NCI-H524 treated with DMSO at 0.1 percent for 48 hours (cell line): ENCODE measurements at places on chromosomes 5 and 9.
A peak's percentile ranks its signal among the peaks of the same experiment; 100 is the strongest.

- no peak for DNase-seq
Observed at GRCh38 chr9:73039271-73040263, 86.7 kb upstream of the ALDH1A1 start.

DNA sequence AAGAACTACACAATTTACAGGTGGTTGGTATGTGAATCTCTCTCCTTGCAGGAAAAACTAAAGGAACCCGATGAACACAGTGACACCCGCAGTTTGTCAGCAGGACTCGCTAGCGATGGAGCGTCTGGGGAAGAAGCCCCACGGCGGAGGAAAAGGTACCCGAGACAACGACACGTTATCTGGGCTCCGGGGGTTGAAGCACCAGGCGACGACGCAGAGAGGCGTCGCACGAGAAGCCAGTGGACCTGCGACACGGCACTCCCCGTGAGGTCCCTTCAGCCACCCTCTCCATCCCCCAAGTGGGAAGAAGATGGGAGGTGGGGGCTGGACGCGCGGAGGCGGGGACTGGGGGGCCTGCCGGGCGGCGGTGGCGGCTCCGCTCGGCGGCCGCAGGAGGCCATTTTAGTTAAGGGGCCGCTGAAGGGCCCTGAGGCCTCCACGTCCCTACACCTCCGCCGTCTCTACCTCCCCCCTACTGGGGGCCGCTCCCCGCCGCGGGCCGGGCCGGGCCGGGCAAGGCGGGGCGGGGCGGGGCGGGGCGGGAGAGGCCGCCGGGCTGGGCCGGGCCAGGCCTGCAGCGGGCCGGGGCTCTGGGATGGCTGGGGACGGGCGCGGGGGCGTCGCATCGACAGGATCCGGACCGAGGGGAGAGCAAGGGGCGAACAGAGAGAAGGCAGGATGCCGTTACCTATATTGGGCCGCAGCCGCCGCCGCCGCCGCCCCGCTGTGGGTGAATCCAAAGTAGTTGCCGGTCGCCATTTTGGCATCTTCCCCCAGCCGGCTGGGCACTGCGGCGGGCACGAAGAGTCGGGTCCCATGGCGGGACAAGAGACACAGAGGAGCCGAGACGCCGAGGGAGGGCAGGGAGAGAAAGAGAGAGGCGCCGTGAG, 754 bp downstream of the ZFR start:
- no peak for DNase-seq

DNA sequence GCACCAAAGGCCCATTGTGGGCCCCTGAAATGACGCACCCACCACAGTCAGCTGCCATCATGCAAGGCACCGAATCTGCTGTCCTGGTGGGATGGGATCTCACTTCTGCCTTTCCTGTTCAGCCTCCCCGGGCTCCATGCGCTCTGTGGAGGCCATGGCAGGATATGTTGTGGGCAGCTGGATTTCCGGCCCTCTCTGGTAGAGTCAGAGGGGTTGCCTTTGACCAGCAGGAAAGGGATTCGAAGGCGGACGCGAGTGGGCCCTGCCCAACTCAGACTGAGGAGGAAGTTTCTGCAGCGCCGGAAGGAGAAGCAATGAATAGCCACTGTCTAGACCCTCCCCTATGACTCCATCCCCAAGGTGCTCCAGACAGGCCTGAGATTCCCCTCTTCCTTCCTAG, 35.5 kb downstream of the GADD45G start:
- DNase-seq, result no peak

- DNase-seq, result no peak
Observed at GRCh38 chr5:138875946-138876345, 811 bp upstream of the LRRTM2 start.

DNA sequence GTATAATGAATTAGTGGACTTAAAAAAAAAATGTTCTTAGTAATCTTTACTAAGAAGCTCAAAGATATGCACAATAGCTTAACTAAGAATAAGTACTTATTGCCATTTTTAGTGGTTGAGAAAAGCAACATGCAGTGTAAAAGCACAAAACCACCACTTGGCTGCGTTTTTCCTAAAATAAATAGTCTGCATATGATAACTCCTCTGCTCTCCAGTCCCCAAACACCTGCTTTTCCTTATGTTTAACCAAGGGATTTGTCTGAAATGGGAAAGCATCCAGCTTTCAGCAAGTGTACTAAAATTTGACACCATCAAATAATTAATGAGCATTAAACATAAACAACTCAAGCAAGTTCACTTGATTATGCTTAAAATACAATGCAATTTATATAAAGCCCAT, 41.4 kb downstream of the PSIP1 start:
- peak; percentile 5 for DNase-seq

DNA sequence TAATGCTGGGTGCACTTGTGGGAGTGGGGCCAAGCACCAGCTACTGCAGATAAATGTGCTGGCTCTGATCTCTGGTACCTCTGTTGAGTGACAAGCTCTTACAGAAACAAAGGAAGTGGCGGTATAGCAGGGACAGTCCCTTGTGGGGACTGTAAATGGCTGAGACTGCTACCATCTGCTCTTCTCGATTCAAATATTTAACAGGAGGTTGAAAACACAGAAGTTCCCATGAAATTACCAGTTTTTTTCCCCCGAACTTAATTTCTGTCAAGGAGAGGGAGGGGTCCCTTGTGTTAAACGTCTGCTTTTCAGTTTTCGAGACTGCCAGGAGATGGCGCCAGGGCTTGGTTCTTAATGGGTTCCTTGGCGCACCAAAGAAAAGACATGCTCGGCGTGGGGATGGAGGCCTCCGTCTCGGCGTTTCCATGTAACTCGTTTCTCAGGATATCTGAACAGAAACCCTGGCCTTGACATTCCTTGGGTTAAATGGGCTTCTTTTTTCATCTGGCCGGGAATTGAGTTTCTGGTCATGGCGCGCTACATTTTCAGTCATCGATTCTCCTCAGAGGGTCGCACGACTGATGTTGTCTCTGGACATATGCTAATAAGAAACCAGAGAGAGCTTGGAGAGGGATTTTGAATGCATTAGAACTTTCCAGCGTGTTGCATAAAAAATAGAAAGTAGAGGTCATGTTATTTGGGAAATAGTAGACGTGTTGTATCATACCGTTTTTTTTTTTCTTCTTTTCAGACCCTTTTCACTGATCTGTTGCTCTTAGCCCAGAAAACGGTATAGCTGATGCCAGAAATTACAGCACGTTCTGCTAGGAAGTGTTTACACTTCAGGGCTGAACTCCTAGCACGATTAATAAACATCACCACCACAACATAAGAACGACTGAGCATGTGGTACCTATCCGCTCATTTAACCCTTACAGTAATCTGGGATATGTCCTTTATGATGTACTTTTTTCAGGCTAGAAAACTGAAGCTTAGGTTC, 64.0 kb downstream of the CARTPT start:
- DNase-seq, result peak; percentile 36

DNA sequence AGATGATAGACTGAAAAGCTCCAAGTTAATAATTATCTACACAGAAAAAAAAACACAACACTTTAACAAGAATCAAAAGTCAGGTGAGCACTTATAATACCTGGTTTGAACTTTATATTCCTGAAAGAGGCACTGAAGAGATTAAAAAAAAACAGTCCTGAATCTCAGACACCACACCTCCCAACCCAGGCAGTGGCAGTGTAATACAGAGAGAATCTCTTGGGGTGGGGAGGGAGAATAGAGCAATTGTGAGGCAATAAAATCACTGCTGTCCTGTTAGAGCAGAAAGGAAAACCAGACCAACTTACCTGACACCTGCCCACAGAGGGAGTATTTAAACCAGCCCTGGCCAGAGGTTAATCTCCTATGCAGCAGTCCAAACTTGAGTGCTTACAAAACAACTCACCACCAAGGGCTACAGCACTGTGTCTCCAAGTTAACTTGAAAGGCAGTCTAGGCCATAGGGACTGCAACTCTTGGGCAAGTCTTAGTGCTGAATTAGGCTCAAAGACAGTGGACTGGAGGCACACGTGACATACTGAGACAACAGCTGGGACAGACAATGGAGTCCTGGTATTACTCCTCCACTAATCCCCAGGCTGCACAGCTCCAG, 54.2 kb downstream of the SLCO4C1 start:
- DNase-seq, result peak; percentile 61

GRCh38 chr9:121358751-121359150, 11.3 kb downstream of the STOM start:
- no peak for DNase-seq
